ENCODE measurements at places on chromosomes 6 and 20. TPM values are rescaled to one million over a fixed set of nuclear protein-coding genes. Genes with fewer than 3 reads are reported as not detected.

The RUNX2 gene
- 0.74 TPM for total RNA-seq

The SUPT3H gene
- 10.6 TPM for total RNA-seq

The LY6G6D gene
- not detected for total RNA-seq

DNA sequence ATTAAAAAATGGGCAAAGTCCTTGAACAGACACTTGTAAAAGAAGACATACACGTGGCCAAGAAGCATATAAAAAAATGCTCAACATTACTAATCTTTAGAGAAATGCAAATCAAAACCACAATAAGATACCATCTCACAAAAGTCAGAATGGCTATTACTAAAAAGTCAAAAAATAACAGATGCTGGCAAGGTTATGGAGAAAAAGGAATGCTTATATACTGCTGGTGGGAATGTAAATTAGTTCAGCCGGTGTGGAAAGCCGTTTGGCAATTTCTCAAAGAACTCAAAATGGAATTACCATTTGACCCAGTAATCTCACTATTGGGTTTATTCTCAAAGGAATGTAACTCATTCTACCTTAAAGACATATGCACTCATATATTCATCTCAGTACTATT is 166.6 kb downstream of the KHDC1L start:
- DNase-seq, result peak; percentile 38

GRCh38 chr6:151387175-151387970 is 4.0 kb downstream of the ZBTB2 start:
- peak; percentile 72 for DNase-seq

DNA sequence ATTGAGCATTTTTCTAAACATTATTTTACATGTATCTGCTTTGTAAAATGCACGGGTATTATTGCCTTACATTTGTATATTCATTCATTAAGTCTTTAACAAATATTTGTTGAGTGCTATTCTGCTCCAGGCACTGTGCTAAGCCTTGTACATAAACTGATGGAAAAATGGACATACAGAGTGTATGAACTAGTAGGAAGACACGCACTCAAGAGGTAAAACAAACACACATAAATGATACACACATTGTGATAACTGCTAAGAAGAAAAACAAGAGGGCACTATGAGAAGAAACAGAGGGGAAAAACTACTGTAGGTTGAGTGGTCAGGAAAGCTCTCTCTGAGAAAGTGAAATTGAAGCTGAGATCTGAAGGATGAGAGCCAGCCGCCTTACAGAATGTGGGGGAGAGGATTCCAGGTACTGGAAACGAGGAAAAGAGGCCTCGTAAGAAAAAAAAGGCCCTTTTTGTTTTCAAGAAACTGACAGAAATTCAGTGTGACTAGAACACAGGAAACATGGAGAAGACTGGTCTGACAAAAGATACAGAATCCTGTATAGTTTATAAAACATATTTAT is 117.5 kb downstream of the EYA4 start:
- no peak for DNase-seq

GRCh38 chr6:120214088-120214499 is 864.5 kb upstream of the MAN1A1 start:
- no peak for DNase-seq

All from fibroblast of the aortic adventitia (primary cell).